Hypothalamus (tissue), 51 donors: ENCODE measurements at places on chromosomes 1 and 21.

DNA sequence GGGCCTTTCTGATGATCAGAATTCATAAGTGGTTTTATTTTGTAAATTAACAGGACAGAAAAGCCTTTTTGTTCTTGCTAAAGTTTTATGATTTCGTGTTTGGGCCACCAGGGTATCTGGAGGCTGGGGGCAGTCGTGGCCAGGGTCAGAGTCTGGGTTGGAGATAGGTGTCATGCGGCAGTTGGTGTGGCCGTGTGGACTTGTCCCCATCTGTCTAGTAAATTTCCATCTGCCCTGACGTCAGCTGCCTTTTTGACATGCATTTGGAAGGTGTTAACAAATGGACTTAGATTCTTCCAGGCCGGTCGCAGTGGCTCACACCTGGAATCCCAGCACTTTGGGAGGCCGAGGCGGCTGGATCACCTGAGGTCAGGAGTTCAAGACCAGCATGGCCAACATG, 56.8 kb downstream of the SKI start:
- no peak for DNase-seq

GRCh38 chr1:17060306-17060749, 6.5 kb upstream of the SDHB start:
- no peak for DNase-seq

GRCh38 chr1:22159891-22160290, 17.0 kb upstream of the WNT4 start:
- no peak for DNase-seq

- DNase-seq, result no peak
Observed at GRCh38 chr1:223842784-223843183, 3.0 kb downstream of the TP53BP2 start.

- DNase-seq, result no peak
Observed at GRCh38 chr1:150562446-150563339, 13.5 kb downstream of the ADAMTSL4 start.

DNA sequence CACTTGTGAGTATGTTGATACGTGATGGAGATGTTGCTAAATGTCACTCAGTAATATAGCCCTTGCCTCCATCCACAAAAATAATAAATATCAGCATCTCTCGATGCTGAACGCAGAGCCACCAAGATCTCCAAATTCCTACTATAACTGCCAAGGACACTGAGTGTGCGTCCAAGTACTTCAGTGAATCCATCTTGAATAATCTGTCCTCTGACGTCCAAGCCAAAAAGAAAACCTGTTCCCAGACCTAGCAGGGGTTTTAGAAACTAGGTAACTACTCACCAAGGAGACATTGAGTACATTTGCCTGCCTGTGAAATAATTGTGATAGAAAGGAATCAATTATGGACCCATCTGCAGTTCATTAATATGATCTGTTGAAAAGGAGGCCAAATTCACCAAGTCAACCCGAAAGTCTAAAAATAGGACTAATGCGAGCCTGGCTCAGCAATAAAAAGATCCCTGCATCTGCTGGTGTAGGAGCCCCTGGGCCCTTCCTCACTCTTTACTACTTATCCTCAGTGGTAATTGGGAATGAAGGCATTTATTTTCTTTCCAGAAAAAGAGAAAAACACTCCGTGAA, 226.9 kb upstream of the IRF2BP2 start:
- DNase-seq, result no peak

DNA sequence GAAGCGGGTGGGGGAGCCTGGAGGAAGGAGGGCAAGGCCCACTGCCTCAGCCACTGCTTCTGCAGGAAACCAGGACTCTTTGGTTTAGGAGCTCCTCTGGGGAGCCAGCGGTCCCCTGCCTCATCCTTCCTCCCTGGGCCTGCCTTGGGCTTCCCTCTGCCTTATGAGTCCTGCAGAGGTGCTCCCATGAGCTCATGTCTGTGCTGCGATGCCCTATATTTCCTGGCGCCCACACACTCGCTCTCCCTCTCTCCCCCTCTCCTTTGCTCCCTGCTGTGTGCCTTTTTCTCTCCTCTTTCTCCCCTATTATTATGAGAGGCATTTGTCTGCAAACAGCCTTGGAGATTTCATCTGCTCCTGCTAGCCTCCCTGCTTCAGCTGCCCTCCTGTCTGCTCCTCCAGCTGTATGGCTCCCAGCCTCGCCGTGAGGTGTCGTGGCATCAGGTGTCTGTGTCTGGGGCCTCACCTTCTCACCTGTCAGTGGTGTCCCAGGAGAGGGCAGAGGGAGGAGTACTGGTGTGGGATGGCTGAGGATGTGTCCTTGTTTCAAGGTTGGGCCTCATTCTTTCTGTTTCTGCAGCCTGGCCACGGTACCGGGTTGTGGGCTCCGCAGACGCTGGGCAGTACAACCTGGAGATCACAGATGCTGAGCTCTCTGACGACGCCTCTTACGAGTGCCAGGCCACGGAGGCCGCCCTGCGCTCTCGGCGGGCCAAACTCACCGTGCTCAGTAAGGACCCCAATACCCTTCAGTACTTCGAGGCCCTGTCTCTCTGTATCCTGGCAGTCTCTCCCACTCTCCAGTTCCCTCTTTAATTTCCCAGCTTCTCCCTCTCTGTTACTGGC, 84.2 kb downstream of the KIRREL1 start:
- no peak for DNase-seq

GRCh38 chr1:214923278-214923915, 159.1 kb upstream of the KCNK2 start:
- no peak for DNase-seq

- no peak for DNase-seq
Observed at GRCh38 chr1:211114446-211114845, 19.5 kb downstream of the KCNH1 start.

GRCh38 chr1:15703562-15703961, 19.4 kb downstream of the PLEKHM2 start:
- DNase-seq, result peak; percentile 80

- no peak for DNase-seq
Observed at GRCh38 chr1:183304440-183305107, 113.6 kb downstream of the NMNAT2 start.

DNA sequence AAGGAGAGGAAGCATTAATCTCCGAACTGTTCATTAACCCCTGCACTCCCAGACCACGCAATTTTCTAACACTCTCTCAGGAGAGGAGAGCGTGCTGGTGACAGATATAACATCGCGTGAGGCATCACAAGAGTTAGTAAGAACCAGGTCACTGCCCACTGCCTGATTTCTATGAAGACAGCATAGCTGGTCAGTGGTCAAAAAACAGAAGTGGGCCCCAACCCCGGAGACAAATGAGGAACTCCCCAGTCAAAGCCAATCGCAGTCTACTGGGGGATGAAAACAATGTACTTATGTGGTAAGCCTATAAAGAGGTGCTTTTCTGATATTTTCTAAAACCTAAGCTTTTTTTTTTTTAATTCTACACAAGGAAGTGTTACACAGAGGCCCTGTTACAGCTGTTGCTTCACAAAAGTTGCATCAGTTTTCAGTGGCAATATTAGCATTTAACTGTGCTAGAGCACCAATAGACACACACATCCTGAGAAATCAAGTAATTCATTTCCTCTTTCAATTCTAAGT, 231.8 kb upstream of the IRF2BP2 start:
- no peak for DNase-seq
